ENCODE measurements at places on chromosomes 11 and 22.

GRCh38 chr11:9091044-9091922, at the start of gene SCUBE2:
TSS of gene SCUBE2 (minus strand) at chr11:9091599. CDS start at chr11:9091528, 71 bp downstream.
- no peak for DNase-seq

- no peak for DNase-seq
Observed at GRCh38 chr11:69599502-69599901, 41.5 kb upstream of the CCND1 start.

- no peak for DNase-seq
Observed at GRCh38 chr22:37425800-37426705, 1.2 kb downstream of the ELFN2 start.

GRCh38 chr11:26963764-26964163, 30.1 kb upstream of the FIBIN start:
- no peak for DNase-seq

- no peak for DNase-seq
Observed at GRCh38 chr11:78926633-78927338, 352.1 kb upstream of the NARS2 start.

- peak; percentile 22 for DNase-seq
Observed at GRCh38 chr11:113350336-113351067, 36.1 kb downstream of the TTC12 start.

DNA sequence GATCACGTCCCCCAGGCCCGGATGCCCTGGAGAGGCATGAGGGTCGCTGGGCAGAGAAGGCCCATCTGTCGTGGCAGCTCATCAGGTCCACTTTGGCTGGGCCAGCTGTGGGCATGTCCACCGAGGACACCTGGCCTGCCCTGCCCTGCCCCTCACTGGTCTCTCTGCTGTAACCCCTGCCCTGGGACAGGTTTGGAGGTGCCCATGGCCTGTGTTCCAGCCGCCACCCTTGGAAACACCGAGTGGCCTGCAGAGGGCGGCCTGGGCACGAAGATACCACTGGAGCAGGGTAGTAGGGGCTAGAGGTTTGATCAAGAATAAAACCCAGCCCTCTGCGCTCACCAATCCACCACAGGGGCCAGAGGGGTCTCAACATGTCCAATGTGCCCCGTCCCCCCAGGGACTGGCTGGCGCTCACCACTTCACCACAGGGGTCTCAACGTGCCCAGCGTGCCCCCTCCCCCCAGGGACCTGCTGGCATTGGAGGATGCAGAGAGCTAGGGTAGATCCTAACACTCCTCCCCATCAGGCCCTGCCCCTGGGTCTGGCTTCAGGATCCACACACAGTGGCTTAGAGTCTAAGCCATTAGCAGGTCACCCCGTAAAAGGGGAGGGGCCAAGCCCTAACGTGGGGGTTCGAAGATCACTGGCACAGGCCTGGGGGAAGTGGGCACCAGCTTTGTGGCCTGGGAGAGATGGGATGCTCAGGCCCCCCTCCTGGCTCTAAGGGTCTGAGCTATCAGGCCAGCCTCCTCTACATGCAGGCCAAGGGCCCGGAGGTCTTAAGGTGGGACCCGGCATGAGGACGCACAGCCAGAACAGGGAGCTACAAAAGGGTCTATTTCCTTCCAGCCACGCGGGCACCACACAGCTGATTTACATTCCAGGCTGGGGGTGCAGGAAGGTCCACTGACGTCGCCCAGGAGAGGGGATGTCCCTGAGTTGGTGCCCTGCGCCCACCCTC, 1.3 kb upstream of the HDAC10 start:
- DNase-seq = peak; percentile 31

DNA sequence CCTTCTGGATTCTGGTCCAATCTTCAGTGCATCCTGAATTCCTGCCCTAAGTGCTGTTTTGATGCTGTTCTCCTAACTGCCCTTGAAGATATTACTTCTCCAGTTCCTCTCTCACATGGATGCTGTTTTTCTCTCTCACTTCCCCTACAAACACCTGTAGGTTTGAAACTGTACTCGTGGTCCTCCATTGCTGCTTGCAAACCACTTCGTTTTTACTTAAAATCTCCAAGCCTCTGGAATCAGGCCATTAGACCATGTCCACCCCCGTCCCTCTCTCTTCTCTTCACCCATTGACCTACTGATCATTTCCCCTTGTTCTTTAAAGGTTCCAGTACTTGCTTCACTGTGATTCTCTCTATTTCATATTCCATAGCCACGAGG, 988.1 kb downstream of the NTM start:
- DNase-seq = no peak

DNA sequence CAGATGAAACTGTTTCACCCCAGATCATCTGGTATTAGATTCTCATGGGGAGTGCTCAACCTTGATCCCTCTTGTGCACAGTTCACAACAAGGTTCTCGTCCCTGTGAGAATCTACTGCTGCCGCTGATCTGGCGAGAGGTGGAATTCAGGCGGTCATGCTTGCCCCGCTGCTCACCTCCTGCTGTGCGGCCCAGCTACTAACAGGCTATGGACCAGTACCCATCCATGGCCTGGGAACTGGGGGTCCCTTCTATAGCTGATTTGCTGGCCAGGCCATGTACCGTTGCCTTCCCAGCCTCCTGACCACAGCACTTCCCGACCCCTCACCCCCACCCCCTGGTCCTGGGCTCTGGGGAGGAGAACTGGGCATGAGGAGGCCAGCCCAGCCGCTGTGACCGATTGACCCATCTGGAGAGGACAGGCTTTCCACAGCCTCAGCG, 2.6 kb downstream of the PHLDA2 start:
- DNase-seq = no peak

DNA sequence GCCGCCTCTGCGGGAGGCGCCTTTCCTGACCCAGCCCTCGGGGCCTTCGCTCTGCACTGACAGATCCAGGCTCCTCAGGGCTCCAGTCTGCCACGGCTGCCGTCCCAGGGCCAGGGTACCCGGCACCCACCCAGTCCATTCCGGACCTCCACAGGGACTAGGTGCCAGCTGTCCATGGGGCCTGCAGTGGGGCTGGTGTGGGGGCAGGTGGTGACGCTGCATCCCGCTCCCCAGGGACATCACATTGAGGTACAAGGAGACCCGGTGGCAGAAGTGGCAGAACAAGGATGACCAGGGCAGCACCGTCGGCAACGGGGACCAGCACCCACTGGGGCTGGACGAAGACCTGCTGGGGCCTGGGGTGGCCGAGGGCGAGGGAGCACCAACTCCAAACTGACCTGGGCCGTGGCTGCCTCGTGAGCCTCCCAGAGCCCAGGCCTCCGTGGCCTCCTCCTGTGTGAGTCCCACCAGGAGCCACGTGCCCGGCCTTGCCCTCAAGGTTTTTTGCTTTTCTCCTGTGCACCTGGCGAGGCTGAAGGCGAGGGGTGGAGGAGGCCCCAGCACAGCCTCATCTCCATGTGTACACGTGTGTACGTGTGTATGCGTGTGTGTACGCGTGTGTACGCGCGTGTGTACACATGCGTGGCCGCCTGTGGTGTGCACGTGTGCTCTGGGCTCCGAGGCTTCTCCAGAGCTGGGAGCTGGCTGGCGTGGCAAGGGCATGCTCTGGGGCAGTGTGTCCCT, 16.7 kb downstream of the RNH1 start:
- DNase-seq = no peak

DNA sequence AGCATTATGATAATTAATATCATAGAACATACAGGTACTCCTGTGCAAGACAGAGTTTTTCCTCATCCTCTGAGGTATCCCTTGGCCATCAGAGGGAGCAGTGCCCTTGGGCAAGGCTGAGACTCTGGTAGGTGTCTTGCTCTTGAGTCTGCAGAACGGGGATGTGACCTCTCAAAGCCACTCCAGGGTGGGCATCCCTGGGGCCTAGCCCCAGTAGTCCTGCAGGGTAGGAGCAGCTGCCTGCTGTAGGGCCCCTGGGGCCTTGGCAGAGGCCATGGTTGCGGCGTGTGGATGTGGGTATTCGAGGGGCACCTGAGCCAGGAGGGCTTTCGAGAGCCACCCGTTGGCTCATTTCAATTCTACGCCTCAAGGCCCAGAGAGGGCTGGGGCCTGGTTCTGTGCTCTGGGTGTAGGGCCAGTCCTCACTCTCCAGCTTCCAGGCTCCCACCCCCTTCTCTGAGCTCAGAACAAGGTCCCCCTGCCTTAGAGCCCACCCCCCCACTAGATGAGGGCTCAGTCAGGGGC, 7.7 kb upstream of the OMP start:
- DNase-seq = no peak

DNA sequence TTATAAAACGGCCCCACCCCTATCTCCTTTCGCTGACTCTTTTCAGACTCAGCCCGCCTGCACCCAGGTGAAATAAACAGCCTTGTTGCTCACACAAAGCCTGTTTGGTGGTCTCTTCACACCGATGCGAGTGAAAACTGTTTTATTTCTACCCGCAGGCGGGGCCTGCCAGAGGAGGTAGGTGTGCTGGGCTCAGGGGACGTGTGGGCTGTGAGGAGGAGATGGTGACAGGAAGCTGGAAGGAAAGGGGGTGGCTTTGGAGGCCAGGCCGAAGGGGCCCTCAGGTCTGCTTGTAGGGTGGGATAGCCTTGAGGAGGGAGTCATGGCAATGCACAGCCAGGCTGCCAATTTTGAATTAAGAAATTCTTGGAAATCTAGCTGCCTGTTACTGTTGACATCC, 21.3 kb upstream of the KRTAP5-7 start:
- no peak for DNase-seq

GRCh38 chr22:36977401-36977861, 41.8 kb downstream of the TST start:
- no peak for DNase-seq

GRCh38 chr11:103662880-103663279, 373.6 kb upstream of the DDI1 start:
- DNase-seq = peak; percentile 33

GRCh38 chr22:37019309-37020191, at the start of the genes MPST and TST:
TSS of gene MPST (plus strand) at chr22:37019742. CDS start at chr22:37019837, 95 bp downstream.
TSS of gene TST (minus strand) at chr22:37019447. CDS start at chr22:37018732, 715 bp downstream.
- peak; percentile 48 for DNase-seq

GRCh38 chr11:43245466-43245865, 66.3 kb upstream of the API5 start:
- DNase-seq = no peak

DNA sequence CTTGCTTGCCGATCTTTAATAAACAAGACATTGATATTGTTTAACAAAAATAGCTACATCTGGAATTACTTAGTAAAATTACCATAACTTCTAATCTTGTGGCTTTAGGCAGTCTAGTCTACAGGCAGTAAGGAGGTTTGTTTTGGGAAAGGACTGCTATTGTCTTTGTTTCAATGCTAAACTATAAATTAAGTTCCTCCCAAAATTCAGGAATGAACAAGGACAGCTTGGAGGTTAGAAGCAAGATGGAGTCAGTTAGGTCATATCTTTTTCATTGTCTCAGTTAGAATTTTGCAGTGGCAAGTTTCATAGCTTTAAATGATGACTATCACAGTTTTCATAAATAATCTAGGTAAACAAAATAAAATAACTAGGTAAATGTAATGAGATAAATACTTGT, 36.1 kb upstream of the INCENP start:
- no peak for DNase-seq

GRCh38 chr11:103315248-103315647, 206.0 kb downstream of the DYNC2H1 start:
- no peak for DNase-seq

- no peak for DNase-seq
Observed at GRCh38 chr11:114154271-114155047, 94.9 kb downstream of the ZBTB16 start.

- DNase-seq = peak; percentile 72
Observed at GRCh38 chr11:75313513-75314272, 37.8 kb downstream of the ARRB1 start.

DNA sequence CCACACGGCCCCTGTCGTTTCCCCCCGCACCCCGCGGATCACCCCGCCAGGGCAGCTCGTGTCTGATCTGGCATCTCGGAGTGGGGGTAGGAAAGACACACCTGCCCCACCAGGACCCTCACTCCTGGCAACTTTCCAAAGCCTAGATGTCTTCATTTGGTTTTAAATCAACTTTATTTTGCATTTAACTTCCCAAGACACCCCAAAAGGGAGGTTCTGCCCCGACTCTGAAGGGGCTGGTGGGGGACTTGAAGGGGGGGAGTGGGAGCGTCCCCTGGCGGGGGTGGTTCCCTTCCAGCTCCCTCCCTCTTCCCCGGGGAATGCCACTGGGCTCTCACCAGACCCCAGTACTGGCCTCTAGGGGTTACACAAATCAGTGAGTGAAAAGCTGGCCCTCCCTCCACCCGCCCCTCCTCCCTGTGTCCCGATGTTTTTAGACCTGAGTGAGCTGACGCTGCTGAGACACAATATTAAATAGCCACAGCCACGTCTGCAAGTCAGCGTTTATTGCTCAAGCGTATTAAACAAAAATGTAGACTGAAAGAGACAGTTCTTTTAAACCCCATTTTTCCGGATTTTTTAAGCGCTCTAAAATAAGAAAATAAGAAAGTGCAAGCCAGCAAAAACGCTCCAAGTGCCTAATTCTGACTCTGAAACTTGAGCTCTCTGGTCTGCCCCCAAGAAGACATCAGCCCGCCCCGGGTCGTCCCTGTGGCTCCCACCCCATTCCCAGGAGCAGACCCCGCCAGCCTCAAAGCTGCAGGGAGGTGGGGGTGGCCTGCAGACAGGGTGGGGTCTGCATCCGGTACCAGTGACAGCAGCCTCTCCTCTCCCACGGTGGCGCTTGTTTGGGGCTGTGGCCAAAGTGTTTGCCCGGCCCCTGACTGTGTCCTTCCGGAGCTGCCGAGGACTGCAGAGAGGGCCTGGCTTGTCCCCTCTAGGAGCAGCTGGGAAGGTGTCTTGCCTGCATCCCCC, 1.1 kb upstream of the TTLL8 start:
- DNase-seq = no peak

GRCh38 chr11:4606231-4607015, 1.6 kb downstream of the TRIM68 start:
- peak; percentile 38 for DNase-seq

DNA sequence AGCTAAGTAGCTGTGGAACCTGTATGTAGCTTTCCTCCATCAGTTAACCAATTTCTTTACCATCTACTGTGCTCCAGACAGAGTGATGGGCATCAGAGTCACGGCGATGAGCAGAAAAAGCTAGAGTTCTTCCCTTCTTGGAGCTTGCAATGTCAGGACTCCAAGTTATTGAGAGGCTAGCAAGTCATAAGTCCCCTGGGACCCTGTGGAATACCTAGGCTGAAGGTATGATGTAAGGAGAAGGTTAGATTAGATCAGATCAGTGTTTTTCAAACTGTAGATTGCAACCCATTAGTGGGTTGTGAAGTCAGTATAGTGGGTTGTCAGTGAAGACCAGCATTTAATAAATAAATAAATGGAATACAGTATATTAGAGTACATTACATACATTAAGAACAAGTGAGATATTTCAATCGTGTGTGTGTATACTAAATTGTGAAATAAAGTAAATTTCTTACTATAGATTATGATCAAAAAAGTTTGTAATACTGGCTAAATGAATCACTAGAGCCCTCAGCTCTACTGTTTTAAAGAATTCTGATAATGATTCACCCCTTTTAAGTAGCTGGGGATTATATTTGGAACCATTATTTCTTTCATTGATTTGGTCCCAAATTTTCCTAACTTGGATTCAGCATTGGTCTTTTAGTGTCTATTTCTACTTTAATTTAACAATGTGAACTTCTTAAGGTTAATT, 52.3 kb downstream of the RASSF10 start:
- no peak for DNase-seq
